Activated T-helper 2 cell treated with anti-CD3 and anti-CD28 coated beads, Interferon-gamma antibody, Interleukin-2, Interleukin-4, amounts not matched to agents 10 μg/mL and 5 μg/mL and 100 μg/mL, durations not matched to agents 14 hours and 24 hours and 36 hours (primary cell): ENCODE measurements at places on chromosomes 6 and 20. TPM values are rescaled to one million over a fixed set of nuclear protein-coding genes. Genes with fewer than 3 reads are reported as not detected.

Gene LIN28B
- 0.05 TPM in 2 replicates for total RNA-seq

DNA sequence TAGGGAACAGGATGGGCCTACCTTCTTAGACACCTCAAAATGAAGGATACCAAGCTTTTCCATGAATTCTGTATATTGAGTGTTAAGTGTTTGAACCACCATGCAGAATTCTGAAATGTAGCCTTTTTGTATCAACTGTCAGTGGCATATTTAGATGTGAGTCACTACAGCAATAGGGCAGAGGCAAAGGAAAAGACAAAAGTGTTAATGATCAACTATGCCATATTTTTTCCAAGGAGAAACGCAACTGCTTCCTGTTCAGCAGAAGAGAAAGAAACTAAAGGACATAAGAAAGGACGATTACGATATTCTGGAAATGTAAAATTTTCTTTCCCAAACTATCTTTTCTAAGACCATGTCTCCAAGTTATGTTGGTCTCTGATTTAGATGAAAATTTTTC lies 104.6 kb upstream of the RSPO3 start:
- H3K4me1 ChIP-seq: no peaks in the 10 kb centered on the region
- H3K27ac ChIP-seq: no peak overlapping the region
- H3K27me3 ChIP-seq: no peaks in the 10 kb centered on the region
- no peak for DNase-seq
- H3K4me3 ChIP-seq: no peak overlapping the region
- H3K36me3 ChIP-seq: no peaks in the 10 kb centered on the region

Gene PNLDC1
- total RNA-seq: 0.32 and 0.74 TPM in 2 replicates

DNA sequence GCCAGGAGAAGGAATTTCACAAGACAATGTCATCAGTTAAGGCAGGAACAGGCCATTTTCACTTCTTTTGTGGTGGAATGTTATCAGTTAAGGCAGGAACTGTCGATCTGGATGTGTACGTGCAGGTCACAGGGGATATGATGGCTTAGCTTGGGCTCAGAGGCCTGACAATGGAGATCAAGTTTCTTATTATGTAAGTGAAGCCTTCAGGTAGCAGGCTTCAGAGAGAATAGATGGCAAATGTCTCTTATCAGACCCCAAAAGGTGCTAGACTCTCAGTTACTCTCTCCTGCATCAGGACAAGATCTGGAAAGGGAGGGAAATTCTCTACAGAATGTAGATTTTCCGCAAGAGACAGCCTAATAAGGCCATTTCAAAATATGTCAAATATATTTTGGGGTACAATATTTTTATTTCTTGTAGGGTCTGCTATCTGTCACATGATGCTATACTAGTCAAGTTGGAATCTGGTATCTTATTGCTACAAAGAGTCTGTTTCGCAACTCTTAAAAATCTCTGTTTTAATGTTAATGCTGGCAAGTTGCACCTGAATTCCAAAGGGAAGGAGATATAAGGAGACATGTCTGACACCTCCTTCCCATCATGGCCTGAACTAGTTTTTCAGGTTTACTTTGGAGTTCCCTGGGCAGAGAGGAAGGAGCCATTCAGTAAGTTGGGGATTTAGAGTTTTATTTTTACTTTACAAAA lies 48.8 kb downstream of the TRDN start:
- H3K27me3 ChIP-seq: no peaks in the 10 kb centered on the region
- no peaks in the 10 kb centered on the region for H3K36me3 ChIP-seq
- H3K4me3 ChIP-seq: no peak overlapping the region
- no peaks in the 10 kb centered on the region for H3K4me1 ChIP-seq
- H3K27ac ChIP-seq: no peak overlapping the region
- no peak for DNase-seq

- H3K27ac ChIP-seq: no peak overlapping the region
- no peak for DNase-seq
- no peaks in the 10 kb centered on the region for H3K27me3 ChIP-seq
These were observed 48.2 kb upstream of the FAM50B start for GRCh38 chr6:3800850-3801591.

DNA sequence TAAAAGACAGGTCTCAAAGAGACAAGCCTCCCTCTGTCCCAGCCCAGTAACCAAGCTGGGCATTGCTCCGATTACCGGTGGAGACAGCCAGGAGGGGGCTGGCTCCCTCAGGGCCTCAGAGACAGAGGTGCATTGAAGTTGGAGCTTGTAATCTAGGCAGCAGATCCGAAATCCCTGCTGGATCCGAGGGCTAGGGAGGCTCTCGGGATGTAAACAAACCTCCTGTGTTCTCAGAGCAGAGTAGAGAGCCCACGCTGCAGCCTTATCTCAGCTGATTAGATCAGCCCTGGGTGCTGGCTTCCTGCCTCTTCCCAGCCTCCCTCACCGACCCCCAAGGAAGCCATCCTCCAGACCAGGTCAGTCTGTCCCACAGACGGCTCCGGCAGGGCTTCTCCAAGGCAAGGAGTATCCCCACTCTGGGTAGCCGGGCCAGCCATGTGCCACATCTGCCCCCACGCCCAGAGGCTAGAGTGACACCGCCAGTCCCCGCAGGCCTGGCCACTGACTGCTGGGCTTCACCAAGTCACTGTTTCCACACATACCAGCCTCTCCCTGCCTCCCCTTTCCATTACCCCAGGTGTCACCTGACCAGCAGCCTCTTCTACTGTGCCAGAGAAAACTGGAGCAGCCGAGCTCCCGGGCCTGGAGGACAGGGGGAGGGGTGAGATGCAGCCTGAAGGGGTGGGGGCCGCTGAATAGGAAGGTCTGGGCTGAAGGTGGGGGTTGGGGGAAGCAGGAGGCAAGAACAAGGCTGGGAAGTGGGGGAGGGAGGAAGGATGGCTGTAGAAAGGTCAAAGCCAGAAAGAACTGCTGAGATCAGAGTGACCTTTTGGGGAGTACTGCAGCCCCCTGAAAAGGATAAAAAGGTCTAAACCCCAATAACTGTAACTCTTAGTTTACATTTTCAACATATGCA lies 6.0 kb downstream of the SDC4 start:
- H3K36me3 ChIP-seq: peaks cover 72% of the 10 kb centered on the region
- peak overlapping the region; percentile 5 for H3K4me3 ChIP-seq
- H3K4me1 ChIP-seq: peaks cover 52% of the 10 kb centered on the region
- no peaks in the 10 kb centered on the region for H3K27me3 ChIP-seq
- H3K27ac ChIP-seq: no peak overlapping the region

Gene SAMD3
- 3.2 and 3.4 TPM in 2 replicates for total RNA-seq

GRCh38 chr6:150271501-150272263 lies 97.1 kb upstream of the IYD start:
- H3K27ac ChIP-seq: no peak overlapping the region
- H3K27me3 ChIP-seq: peaks cover 17% of the 10 kb centered on the region
- no peak overlapping the region for H3K4me3 ChIP-seq
- DNase-seq: no peak
- peaks cover 3% of the 10 kb centered on the region for H3K4me1 ChIP-seq

Gene TRAM2
- 4.7 TPM in 2 replicates for total RNA-seq

- DNase-seq: no peak
- no peaks in the 10 kb centered on the region for H3K36me3 ChIP-seq
- H3K27ac ChIP-seq: no peak overlapping the region
- H3K4me1 ChIP-seq: no peaks in the 10 kb centered on the region
- H3K4me3 ChIP-seq: no peak overlapping the region
These were observed 323.3 kb upstream of the NT5E start for GRCh38 chr6:85126485-85127167.

DNA sequence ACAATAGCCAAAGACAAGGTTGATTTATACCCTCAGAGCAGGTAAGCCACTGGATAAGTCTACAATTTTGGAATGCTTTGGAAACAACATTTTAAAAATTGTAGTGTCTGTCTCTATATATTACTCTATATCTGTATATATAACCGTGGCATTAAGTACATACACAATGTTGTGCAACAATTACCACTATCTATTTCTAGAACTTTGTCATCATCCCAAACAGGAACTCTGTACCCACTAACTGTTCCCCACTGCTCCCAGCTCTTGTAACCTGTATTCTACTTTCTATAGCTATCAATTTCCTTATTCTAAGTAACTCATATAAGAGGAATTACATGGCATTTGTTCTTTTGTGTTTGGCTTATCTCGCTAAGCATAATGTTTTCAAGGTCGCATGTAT lies 78.2 kb upstream of the ASCC3 start:
- H3K36me3 ChIP-seq: no peaks in the 10 kb centered on the region
- no peaks in the 10 kb centered on the region for H3K4me1 ChIP-seq
- H3K27me3 ChIP-seq: no peaks in the 10 kb centered on the region
- H3K4me3 ChIP-seq: no peak overlapping the region
- no peak overlapping the region for H3K27ac ChIP-seq

Gene ANKRD6
- 2.2 TPM in 2 replicates for total RNA-seq

Gene TMEM239
- not detected in 2 replicates for total RNA-seq

DNA sequence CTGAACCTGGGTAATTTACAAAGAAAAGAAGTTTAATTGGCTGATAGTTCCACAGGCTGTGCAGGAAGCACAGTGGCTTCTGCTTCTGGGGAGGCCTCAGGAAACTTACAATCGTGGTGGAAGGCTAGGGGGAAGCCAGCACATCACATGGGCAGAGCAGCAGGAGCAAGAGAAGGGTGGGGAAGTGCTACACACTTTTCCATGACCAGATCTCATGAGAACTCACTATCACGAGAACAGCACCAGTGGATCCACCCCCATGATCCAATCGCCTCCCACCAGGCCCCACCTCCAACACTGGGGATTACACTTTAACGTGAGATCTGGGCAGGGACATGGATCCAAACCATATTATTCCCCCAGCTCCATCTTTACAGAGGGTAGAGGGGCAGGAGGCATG lies 166.4 kb downstream of the NFATC2 start:
- DNase-seq: no peak
- H3K27ac ChIP-seq: no peak overlapping the region
